Left renal pelvis (tissue), 4 donors: ENCODE measurements at places on chromosomes 2 and 18. TPM values are rescaled to one million over a fixed set of nuclear protein-coding genes. Genes with fewer than 3 reads are reported as not detected.

GRCh38 chr2:54944724-54945326 is 105.4 kb downstream of the RTN4 start:
- DNase-seq, result no peak

ELOA2 gene
- polyA plus RNA-seq, result not detected

STAT4 gene
- 9.0 TPM for polyA plus RNA-seq

GRCh38 chr18:27605107-27605834 is 420.2 kb upstream of the CHST9 start:
- peak; percentile 66 for DNase-seq

TMEM127 gene
- polyA plus RNA-seq, result 45.8 TPM

IL1F10 gene
- polyA plus RNA-seq, result not detected

GRCh38 chr2:43542285-43542933 is 53.4 kb downstream of the THADA start:
- no peak for DNase-seq

MROH2A gene
- polyA plus RNA-seq, result 0.14 TPM

GRCh38 chr2:217964275-217965161 is 38.3 kb downstream of the TNS1 start:
- DNase-seq, result no peak

GRCh38 chr2:222595581-222595980 is 60.3 kb downstream of the FARSB start:
- DNase-seq, result no peak
